ENCODE measurements at places on chromosomes 7 and 10.

GRCh38 chr10:5968037-5968680 is 9.2 kb downstream of the IL15RA start:
- no peak for DNase-seq

GRCh38 chr7:115249080-115249479 is 327.2 kb downstream of the MDFIC start:
- no peak for DNase-seq

DNA sequence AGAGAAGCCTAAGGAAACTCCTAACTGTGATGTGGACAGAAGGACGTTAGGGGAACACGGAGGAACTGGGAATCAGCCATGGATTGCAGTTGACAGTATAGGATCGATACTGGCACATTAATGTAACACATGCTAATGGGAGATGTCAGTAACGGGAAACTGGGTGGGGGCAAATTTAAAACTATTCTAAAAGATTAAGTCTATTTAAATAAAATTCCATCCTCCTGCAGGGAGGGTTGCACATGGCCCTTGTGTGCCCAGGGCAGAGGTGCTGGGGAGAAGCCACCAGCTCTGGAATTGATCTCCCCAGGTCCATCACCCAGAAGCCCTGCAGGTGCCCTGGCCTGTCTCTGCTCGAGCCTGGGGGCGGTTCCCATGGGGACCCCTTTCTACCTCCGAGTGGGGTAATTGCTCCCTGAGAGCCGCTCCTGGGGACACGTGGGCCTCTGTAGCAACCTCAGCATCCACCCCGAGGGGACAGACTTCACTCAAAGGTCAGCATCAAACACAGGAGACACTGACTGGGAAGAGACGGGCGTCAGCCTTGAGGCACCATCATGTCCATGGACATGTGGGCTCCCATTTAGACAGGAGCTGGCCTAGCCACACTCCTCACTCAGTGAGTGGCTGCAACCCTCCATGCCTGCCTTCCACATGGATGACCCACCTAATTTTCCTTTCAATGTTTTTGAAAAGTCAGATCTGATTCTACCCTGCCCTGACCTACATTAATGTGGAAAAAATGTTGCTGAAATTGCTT is 21.1 kb downstream of the SCART1 start:
- no peak for DNase-seq

DNA sequence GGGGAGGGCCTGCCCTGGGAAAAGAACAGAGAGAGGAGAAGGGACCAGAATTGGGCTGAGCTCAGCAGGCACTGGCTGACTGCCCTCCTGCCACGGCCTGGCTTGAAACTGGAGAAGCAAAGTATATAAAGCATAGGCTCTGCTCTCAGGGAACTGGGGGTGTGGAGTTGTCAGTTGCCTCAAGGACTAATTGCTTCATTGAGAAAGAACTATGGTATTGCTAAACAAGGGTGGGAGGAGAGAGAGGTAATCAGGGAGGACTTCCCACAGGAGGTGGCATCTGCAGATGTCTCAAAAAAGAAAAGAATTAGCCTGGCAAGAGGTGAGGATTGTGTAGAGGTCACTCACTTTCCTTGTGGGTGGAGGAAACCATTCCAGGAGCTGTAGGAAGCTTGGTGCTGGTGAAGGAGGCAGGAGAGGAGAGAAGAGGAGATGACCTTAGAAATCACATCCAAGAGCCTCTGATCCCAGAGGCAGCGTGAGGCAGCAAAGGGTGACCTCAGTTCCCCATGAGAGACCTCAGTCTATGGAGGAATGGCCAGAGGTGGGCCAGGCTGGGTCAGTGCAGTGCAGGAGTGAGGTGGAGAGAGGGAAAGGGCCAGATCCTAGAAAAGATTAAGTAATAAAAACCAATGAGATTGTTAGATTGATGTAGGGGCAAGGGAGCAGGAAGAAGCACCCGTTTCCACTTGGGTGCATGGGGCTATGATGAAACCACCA is 2.4 kb downstream of the PILRB start:
- DNase-seq, result no peak

GRCh38 chr10:1893941-1894340 is 156.6 kb upstream of the ADARB2 start:
- DNase-seq, result no peak

DNA sequence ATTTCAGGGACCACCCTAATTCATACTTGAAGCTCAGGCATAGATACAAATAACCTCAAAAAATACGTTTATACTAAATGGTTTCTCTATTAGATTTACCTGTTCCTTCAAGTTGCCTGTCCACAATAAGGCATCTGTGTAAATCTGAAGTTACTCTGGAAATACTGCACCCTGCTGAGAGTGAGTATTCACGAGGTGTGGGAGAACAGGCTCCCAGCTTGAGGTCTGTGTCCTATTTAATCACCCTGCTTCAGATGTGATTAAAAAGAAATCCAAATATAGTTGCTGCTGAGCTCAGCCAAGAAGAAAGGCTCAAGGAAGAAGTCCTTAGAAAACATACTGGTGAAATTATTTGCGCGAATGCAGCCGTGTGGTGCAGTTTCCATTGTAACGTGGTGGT is 136.8 kb downstream of the KLF6 start:
- no peak for DNase-seq

DNA sequence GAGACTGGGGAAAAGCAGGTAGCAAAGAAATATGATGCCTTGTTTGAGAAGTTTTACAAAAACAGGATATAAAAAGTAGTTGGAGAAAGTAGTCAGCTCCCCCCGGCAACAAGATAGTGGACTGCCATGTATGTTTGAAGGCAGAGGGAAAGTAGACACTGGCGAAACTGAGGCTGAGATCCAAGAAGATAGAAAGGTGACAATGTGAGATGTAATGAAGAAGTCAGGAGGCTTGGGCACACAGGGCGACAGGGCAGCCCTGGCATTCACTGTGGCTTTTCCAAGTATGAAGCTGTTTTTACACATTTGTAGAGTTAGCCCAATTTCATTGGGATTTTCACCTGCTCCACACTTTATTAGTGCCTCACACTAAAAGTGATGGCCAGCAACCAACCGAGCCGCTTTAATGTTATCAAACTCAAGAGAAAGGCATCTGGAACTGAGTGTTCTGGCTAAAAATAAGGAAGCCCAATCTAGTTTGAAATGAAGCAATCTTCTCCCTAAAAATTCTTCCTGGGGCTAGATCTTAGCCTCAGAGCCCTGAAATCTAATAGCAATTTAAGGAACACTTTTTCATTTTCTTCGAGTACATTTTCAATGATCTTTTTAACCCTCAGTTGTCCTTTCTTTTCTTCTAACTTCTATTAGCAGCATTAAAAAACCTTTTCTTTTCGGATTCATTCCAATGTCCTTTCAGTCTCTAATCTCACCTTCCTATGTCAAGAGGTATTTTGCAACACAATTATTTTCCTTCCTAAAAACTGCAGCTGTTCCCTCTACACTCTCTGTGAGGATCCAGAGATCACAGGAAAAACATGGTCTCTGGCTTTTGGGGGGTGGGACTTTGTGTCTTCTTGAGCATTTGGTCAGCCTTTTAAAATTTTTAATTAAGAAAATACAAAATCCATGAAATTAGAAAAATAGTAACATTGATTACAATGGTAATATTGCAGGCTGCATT is 108.0 kb downstream of the RNLS start:
- DNase-seq, result no peak

DNA sequence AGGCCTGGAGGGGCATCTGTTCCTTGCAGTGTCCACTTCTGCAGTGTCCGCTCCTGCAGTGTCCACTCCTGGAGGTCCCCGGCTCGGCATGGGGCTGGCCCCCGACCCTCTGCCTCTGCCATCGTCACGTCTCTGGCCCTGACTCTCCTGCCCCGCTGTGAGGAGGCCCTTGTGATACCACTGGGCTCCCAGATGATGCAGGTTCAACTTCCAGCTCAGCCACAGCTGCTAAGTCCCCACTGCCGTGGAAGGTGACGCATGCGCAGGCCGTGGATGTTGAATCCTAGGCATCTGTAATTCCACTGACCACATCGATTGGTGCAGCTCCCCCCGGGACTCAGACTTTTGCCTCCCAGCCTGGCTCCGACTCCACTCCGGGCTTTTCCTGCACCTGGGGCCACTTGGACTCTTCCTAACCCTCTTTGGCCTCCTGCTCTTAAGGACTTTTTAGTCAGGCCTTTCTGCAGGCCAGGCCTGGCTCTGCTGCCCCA is 95.1 kb downstream of the GLRX3 start:
- no peak for DNase-seq

DNA sequence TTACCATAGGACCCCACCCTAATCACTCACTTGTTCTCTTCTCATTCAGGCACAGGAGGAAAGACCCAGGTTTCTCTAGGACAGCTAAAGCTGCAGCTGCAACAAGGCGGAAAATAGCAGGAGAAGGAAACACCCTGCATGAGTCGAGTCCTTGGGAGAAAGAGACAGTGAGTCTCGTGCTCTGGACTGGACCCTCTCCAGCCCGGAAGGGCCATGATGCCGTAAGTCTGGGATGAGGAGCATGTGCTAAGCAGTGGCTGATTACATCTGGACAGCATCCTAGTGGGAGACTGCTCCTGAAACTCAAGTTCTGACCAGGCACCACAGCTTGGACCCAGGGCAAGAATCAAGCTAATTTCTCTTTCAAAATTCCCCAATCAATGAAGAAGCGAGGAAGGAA is 39.4 kb downstream of the FBXW4 start:
- no peak for DNase-seq

GRCh38 chr10:96043033-96043892 is at the start of gene CCNJ:
Gene CCNJ, plus strand, starts transcription at chr10:96043583. Its CDS starts 811 bp downstream, at chr10:96044394.
- peak; percentile 76 for DNase-seq

GRCh38 chr7:158387546-158387891 is 200.1 kb downstream of the PTPRN2 start:
- DNase-seq, result no peak

DNA sequence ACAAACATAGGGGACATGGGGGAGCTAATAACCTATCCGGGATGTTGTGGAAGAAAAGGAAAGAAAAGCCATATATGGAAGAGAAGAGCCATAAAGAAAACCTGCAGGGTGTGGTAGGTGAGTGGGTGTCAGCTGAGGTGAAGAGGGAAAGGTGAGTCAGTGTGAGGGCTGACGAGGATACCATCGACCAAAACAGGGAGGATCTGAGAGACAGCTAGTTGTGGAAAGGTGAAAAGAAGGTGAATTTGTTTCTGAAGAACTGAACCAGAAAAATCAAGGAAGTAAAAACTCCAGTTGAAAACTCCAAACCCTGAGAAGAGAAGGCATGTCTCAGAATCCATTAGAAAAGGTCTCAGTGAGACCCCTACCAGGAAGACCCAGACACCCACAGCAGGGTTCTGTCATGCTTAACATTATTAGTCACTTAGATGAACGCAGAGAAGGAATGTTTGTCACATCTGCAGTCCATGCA is 4.1 kb downstream of the BLNK start:
- no peak for DNase-seq

DNA sequence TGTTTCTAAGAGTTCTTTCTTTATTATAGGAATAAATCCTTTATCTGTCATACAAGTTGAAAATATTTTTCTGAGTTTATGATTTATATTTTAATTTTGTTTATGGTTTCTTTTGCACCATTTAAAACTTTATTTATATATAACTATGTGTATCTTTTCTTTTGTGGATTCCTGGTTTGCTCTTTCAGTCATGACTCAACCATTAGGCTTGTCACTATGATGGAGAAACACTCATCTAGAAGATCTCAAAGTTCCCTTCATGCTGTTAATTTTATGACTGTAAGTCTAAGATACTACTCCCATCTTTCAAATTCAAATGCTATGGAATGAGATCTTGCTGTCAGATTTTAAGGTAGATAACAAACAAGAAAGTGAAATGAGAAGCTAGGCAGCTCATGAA is 199.5 kb downstream of the INHBA start:
- no peak for DNase-seq

DNA sequence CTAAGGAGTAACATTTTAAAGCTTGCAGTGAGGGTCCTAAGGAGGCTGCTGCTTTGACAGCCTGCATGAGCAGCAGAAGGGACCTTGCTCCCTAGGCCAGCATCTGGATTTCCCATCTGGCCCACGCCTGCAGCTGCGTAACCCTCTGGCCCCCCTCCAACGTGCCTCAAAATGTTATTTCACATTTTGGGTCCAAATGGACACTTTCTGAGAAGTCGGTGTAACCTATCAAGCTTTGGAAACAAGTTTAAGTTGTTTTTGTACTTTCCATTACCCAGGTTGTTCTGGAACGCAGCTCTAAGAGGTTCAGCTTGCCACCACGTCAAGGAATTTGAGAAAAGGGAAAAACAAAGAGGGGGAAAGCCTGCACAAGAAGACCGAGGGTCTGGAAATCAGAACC is 338.3 kb downstream of the KCNMA1 start:
- DNase-seq, result no peak

DNA sequence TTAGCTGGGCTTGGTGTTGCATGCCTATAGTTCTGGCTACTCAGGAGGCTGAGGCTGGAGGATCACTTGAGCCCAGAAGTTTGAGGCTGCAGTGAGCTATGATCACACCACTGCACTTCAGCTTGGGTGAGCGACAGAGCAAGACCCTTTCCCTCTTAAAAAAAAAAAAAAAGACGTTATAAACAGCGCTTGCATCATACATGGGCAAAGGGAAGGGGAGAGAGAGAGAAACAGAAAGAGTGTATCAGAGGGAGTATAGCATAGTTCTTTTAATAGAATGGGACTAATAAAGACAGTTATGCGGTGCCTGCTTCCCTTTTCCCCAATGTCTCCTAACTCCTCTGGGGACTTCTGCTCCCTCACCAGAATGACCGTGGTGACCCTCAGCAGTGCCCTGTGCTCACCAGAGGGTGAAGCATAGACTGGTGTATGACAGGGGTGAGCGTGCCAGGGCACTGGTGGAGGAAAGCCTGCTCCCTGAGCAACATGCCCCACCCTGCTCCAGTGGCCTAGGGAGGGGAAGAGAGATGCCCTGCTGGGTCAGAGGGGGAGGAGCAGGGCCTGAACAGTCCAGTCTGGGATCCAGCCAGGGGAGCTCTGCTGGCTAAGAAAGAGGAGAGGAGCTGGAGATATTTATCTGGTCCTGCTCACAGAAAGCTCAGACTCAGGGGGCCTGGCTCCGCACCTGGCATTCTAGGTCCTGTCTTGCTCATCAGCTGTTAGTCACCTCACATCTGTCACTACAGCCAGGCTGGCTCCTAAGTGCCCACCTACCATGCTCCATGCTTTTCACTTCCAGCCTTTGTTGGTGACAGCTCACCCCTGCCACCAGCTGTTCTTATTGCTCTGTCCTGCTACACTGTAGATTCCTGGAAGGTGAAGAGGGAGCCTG is 2.2 kb downstream of the PDZD7 start:
- no peak for DNase-seq

All from activated T-cell treated with anti-CD3 and anti-CD28 coated beads for 24 hours (primary cell).